ENCODE measurements at places on chromosomes 5 and 9. TPM values are rescaled to one million over a fixed set of nuclear protein-coding genes. Genes with fewer than 3 reads are reported as not detected.

OR1J2 gene
- total RNA-seq = not detected

IFNA21 gene
- not detected for total RNA-seq

PTGS1 gene
- 4.5 TPM for total RNA-seq

PLPP7 gene
- 14.1 TPM for total RNA-seq

RELL2 gene
- total RNA-seq = 1.3 TPM

All from breast epithelium (tissue), 4 donors.